ENCODE measurements at places on chromosomes 16 and 17. TPM values are rescaled to one million over a fixed set of nuclear protein-coding genes. Genes with fewer than 3 reads are reported as not detected.

- no peaks in the 10 kb centered on the region for H3K4me1 ChIP-seq
- no peak overlapping the region for H3K4me3 ChIP-seq
- peak; percentile 21 for DNase-seq
Measured at GRCh38 chr16:84043486-84044117, 1.0 kb upstream of the SLC38A8 start.

DNA sequence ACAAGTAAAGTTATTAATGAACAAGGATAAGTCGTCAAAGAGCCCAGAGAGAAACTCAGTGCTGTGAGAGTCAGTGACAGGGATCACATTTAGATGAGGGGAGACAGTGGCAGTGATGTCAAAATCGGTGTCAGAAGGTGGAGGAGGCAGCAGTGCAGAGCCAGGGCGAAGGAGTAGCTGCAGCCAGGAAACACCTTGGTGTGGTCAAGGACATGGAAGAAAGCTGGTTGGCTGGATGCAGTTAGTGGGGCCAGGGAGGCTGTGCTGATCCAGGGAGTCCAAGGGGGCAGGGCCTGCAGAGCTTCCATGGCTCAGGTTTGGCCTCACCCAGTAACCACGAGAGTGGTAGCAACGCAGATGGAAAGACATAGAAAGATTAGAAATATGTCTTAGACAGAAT, 50.7 kb upstream of the ADORA2B start:
- H3K27ac ChIP-seq = peak overlapping the region; percentile 59
- H3K4me3 ChIP-seq = no peak overlapping the region
- peak; percentile 42 for DNase-seq
- H3K27me3 ChIP-seq = no peaks in the 10 kb centered on the region
- H3K36me3 ChIP-seq = no peaks in the 10 kb centered on the region
- no peaks in the 10 kb centered on the region for H3K4me1 ChIP-seq

DNA sequence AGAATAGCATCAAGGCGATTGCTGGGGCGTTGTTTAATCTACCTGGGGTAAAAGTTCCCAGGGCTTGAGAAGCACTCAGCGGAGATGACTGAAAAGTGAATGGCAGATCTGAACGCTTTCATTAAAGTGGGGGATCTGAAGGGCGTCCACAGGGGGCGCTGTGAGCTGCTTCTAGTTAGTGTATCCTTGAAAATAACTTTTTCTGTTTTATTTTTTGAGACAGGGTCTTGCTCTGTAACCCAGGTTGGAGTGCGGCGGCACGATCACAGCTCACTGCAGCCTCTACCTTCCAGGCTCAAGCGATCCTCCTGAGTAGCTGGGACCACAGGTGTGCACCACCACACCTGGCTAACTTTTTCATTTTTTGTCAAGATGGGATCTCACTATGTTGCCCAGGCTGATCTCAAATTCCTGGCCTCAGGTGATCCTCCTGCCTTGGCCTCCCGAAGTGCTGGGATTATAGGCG, 360.4 kb downstream of the SEC14L1 start:
- no peak overlapping the region for H3K4me3 ChIP-seq
- H3K27me3 ChIP-seq = no peaks in the 10 kb centered on the region
- H3K36me3 ChIP-seq = peaks cover 15% of the 10 kb centered on the region
- no peaks in the 10 kb centered on the region for H3K4me1 ChIP-seq

- H3K27ac ChIP-seq = no peak overlapping the region
- no peaks in the 10 kb centered on the region for H3K36me3 ChIP-seq
- H3K4me3 ChIP-seq = no peak overlapping the region
- no peaks in the 10 kb centered on the region for H3K27me3 ChIP-seq
- DNase-seq = no peak
Measured at GRCh38 chr16:70290949-70291519, 1.7 kb upstream of the AARS1 start.

- H3K4me1 ChIP-seq = peaks cover 27% of the 10 kb centered on the region
- no peaks in the 10 kb centered on the region for H3K27me3 ChIP-seq
- no peak for DNase-seq
- H3K36me3 ChIP-seq = no peaks in the 10 kb centered on the region
- no peak overlapping the region for H3K4me3 ChIP-seq
- no peak overlapping the region for H3K27ac ChIP-seq
Measured at GRCh38 chr16:81633680-81634379, 145.3 kb upstream of the PLCG2 start.

Gene SCGB1C2
- total RNA-seq = not detected

Gene USH1G
- not detected for total RNA-seq

Gene PLCG2
- 47.6 TPM for total RNA-seq

Gene DHX38
- 53.5 TPM for total RNA-seq

Gene FAM83G
- 8.3 TPM for total RNA-seq

Gene SCPEP1
- total RNA-seq = 176 TPM

Gene SLC9A5
- 2.4 TPM for total RNA-seq
